ENCODE measurements at places on chromosomes 2 and 18. TPM values are rescaled to one million over a fixed set of nuclear protein-coding genes. Genes with fewer than 3 reads are reported as not detected.

- no peak overlapping the region for H3K4me3 ChIP-seq
- H3K27me3 ChIP-seq, result no peaks in the 10 kb centered on the region
- no peak for DNase-seq
- no peak overlapping the region for H3K27ac ChIP-seq
- H3K4me1 ChIP-seq, result peaks cover 12% of the 10 kb centered on the region
- H3K36me3 ChIP-seq, result no peaks in the 10 kb centered on the region
Measured at GRCh38 chr18:13433685-13434084, 215.1 kb downstream of the LDLRAD4 start.

DNA sequence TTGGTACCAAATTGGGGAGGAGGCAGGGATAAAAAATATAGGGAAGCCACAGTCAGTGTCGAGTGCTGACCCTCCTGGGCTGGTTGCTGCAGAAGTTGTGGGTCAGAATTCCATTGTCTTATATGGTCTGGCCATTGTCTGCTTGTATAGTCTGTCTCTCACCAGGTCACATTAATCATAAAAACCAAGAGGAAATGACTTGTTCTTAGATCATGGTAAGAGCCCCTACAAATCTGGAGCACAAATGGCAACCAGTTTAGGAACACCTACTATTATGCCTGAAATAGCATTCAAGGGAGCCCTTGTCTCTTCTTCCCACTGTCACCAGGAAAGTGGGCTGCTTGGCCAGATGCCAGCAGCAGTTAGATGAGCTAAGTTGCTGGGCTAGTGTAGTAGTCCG lies 119.7 kb upstream of the RMP24 start:
- H3K4me3 ChIP-seq, result no peak overlapping the region
- H3K27me3 ChIP-seq, result no peaks in the 10 kb centered on the region
- H3K4me1 ChIP-seq, result no peaks in the 10 kb centered on the region
- no peaks in the 10 kb centered on the region for H3K36me3 ChIP-seq

- H3K4me3 ChIP-seq, result no peak overlapping the region
- no peaks in the 10 kb centered on the region for H3K4me1 ChIP-seq
- DNase-seq, result no peak
Measured at GRCh38 chr2:235433860-235434259, 60.0 kb upstream of the AGAP1 start.

Gene ANTXR1
- not detected for total RNA-seq

DNA sequence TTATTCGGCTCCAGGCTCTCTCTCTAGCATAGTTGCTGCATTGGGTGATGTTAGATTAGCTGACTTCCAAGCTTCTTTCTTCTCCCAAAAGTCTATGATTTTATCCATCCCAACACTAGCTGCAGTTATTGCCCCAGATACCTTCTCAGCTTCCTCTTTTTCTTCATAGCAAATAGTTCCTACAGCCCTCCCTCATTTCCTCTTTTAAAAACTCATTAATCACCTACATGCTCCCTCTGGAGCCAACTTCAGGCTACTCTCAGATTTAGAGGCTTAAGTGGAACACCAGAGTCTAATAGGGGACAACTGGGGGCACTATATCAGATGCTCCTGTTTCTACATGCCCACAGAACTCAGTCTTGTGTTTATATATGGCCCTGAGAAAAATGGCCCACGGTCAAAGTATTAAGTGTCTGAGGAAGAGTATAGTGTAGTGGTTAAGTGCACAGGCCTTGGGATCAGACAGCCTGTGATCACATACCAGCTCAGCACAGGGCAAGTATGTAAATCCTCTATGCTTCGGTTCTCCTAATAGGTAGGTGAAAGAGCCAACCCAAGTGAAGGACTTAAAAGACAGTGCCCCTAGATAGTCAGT lies 241.9 kb upstream of the SLC14A2 start:
- H3K4me3 ChIP-seq, result no peak overlapping the region
- no peaks in the 10 kb centered on the region for H3K27me3 ChIP-seq
- no peak overlapping the region for H3K27ac ChIP-seq
- no peaks in the 10 kb centered on the region for H3K4me1 ChIP-seq

- H3K36me3 ChIP-seq, result peaks cover 60% of the 10 kb centered on the region
- no peaks in the 10 kb centered on the region for H3K27me3 ChIP-seq
- DNase-seq, result no peak
- H3K27ac ChIP-seq, result no peak overlapping the region
- no peaks in the 10 kb centered on the region for H3K4me1 ChIP-seq
Measured at GRCh38 chr2:69514406-69514805, 77.2 kb upstream of the NFU1 start.

- H3K27ac ChIP-seq, result no peak overlapping the region
- no peak for DNase-seq
- H3K4me1 ChIP-seq, result peaks cover 71% of the 10 kb centered on the region
- H3K4me3 ChIP-seq, result no peak overlapping the region
- H3K36me3 ChIP-seq, result no peaks in the 10 kb centered on the region
Measured at GRCh38 chr2:234457421-234457820, 39.5 kb downstream of the ARL4C start.

Data from naive thymus-derived CD4-positive, alpha-beta T cell (primary cell).